ENCODE measurements at places on chromosomes 3 and 15.

DNA sequence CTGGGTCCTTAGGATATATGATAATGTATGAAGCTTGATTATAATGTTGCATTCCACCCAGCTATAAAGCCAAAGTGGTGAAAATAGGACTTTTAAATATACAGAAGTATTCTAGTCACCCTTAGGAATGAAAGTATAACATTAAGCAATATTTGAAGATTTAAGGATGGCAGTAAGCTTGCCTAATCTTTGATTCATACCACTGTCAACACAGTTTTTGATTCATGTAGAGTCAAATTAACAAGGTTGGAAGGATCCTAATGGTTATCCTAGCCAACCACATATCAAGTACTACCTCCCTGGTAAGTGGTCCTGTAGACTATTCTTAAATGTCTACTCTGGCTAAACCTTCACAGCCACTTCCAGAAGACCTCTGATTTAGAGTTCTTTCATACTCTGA is 18.6 kb downstream of the ARIH1 start:
- DNase-seq: no peak

- no peak for DNase-seq
Observed at GRCh38 chr15:63939531-63940130, 105.9 kb upstream of the HERC1 start.

- DNase-seq: no peak
Observed at GRCh38 chr15:84807228-84807627, 9.9 kb upstream of the ALPK3 start.

DNA sequence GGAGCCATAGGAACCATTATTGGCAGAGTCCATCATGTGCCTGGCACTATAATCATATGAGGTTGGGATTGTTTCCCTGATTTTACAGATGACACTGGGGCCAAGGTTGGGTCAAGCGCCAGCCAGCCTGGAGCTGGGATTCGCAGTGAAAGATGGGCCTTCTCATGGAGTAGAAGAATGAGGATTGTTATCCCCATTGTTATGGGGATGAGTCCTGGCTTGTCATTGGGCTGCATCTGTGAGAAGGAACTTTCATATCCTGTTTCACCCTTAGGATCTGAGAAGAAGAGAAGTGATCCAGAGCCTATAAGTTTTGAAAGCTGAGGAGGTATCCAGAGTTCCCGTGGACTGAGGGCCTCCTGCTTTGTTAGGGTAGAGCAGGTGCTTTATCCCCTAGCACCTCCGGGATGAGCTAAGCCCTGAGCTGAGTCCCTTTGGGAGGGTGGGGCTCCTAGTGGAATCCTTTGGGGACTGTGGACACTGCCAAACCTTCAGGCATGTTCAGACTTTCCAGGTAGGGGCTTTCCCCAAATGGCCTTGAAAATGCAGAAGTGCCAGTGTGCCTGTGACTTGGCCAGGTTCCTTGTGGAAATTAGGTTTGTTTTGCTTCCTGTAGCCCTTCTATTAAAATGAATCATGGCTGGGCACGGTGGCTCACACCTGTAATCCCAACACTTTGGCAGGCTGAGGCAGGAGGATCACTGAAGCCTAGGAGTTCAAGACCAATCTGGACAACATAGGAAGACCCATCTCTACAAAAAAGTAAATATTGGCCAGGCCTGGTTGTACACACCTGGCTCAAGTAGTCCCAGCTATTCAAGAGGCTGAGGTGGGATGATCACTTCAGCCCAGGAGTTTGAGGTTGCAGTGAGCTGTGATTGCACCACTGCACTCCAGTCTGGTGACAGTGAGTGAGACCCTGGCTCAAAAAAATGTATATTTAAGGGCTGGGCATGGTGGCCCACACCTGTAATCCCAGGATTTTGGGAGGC is 30.2 kb upstream of the BSN start:
- no peak for DNase-seq

GRCh38 chr15:51226576-51227210 is 111.7 kb downstream of the CYP19A1 start:
- DNase-seq: no peak

- no peak for DNase-seq
Observed at GRCh38 chr3:73656241-73656890, 31.6 kb upstream of the PDZRN3 start.

GRCh38 chr3:46372492-46373359 is 2.0 kb downstream of the CCR5 start:
- no peak for DNase-seq

Data from esophagus squamous epithelium (tissue), 5 donors.